ENCODE measurements at places on chromosomes 3 and 15.

DNA sequence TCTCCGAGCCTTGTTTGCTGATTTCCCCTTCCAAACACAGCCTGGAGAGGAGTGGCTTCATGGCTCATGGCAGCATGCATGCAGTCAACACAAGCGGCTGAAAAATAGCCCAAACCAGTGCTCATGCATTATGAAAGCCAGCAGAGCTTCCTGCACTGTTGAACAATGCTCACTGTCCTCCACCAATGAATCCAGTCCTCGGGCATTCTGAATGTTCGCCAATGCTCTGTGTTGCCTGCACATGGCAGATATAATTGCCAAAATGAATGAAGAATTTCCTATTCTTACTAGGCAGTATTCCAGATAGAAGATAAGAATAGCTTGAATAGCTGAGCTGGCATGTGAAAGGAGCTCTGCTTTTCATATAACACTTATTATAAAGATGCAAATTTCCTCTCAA is 252.7 kb downstream of the ROBO1 start:
- DNase-seq: no peak

- no peak for DNase-seq
Observed at GRCh38 chr15:28023422-28023821, 75.7 kb downstream of the OCA2 start.

DNA sequence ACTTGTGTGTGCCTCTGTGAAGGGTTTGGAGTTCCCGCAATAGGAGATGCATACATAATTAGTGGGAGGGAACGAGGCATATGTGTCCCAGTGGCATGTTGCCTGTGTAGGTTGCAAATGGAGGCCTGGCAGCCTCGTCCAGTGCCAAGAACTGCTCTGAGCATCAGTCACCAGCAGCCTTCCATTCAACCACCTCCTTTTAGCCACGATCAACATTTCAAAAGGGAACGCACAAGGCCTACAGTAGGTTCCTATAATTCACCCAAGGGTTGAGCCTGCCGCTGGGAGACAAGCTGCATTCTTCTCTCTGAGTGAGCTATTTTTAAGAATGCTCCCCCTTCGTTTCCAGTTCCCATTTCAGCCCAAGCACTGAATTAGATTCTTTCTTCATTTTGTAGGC is 78.8 kb upstream of the CTNNB1 start:
- DNase-seq: no peak

GRCh38 chr3:168989396-168989795 is 674.1 kb downstream of the MECOM start:
- DNase-seq: no peak

GRCh38 chr3:48851407-48851806 is 3.7 kb upstream of the PRKAR2A start:
- DNase-seq: no peak

- no peak for DNase-seq
Observed at GRCh38 chr3:113070681-113071113, 79.9 kb downstream of the GTPBP8 start.

DNA sequence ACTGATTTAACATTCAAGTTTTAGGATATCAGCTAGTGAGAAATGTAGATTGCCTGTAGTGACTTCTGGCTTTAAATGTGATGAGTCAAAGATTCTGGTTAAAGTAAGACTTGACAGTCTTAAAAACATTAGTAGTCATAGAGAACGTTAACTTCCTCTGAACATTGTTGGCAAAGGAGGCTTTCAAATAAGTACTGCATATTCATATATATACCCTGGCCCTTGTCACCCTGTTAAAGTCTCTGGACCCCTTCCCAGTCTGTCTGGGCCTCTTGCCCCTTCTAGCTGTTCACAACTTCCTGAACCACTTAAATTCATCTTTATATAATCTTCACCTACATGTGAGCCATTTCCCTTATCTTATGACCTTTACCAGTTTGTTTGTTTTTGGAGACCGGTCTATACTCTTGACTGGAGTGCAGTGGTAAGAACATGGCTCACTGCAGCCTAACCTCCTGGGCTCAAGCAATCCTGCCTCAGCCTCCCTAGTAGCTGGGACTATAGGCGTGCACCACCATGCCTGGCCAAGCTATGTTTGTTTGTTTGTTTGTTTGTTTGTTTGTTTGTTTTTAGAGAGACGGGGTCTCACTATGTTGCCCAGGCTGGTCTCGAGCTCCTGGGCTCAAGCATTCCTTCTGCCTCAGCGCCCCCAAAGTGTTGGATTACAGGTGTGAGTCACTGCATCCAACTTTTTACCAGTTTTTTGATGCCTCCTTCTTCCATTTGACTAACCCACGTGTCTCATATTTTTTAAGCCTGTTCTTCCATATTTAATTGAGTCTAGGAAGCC is 64.4 kb upstream of the CRTC3 start:
- DNase-seq: no peak

DNA sequence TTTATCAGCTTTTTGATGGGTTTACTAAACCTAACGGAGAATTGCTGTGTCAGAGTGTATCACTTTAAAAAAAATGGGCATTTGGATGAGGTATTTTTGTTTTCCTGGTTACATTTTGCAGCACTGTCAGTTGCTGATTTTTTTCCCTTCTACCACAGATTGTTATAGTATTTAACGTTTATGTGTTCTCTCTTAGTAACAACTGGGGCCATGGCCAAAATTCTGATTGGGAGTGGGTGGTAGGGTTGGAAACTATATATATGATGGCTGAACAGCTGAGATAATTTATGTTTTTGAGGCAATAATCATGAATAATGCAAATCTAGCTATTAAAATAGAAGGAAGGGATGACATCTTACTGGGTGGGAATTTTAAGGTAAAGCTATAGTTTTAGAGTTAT is 229.4 kb upstream of the SUCLG2 start:
- DNase-seq: no peak

GRCh38 chr3:69699183-69699582 is 40.1 kb upstream of the MITF start:
- DNase-seq: no peak

- no peak for DNase-seq
Observed at GRCh38 chr3:152556731-152557254, 278.1 kb upstream of the P2RY1 start.

- no peak for DNase-seq
Observed at GRCh38 chr3:161038725-161039124, 66.4 kb downstream of the B3GALNT1 start.

GRCh38 chr3:14001136-14001535 is 121.3 kb upstream of the WNT7A start:
- no peak for DNase-seq

DNA sequence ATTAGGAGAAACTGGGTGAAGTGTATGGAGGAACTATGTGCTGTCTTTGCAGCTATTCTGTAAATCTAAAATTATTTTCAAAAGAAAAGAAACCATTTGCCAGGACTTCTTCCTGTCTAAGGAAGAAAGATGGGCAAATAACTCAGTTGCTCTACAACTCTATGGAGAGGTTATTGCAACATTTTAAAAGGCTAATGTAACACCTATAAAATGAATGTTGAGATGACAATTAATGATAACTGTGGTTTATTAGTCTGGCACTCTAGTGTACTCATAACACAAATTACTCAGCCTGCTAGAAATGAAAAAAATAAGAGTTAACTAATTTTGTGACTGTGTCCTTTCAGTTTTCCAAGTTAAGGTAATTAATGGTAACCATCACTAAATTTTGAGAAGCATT is 32.3 kb downstream of the SLC4A7 start:
- DNase-seq: no peak

GRCh38 chr3:83729576-83729975 is 1229.2 kb upstream of the CADM2 start:
- no peak for DNase-seq

DNA sequence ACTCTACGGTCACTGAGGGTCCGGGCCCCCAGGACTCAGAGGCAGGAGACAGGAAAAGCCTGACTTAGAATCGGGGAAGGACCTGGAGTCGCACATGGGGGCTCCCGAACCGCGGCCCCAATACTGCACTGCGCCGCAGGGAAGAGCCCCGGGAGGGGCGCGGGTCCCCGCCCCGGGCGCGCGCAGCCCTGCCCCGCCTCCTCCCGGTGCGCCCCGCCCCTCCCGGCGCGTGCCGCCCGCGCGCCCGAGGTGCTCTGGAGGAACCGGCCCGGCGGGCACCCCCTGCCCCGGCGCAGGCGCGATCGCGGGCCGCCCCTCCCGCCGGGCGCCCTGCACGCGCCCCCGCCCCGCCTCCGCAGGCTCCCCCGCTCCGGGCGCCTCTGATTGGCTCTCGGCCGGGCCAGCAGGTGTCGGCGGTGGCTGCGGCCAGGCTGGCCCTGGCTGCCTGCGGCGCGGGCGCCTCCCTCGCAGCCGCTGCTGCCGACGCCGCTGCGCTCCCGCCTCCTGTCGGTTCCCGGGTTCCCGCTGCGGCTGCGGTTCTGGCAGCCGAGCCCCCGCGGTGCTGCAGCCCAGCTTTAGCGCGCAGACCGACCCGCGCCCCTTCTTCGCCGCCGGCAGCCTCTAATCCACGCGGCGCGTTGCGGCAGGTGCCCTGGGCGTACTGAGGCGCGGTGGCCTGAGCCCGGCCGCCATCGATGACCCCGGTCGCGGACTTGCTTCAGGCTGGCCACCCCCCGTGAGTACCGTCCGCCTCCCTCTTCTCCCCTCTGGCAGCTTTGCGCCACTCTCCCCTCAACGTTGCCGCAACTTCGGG is at the start of gene MYRIP:
TSS of gene MYRIP (plus strand) at position 429 of the 814 bp plus-strand sequence. CDS start 91,208 bp downstream, outside the sequence.
- DNase-seq: peak; percentile 78

- peak; percentile 30 for DNase-seq
Observed at GRCh38 chr15:79433276-79433990, 1.3 kb downstream of the MINAR1 start.

- no peak for DNase-seq
Observed at GRCh38 chr3:159922193-159922840, 66.3 kb upstream of the IL12A start.

DNA sequence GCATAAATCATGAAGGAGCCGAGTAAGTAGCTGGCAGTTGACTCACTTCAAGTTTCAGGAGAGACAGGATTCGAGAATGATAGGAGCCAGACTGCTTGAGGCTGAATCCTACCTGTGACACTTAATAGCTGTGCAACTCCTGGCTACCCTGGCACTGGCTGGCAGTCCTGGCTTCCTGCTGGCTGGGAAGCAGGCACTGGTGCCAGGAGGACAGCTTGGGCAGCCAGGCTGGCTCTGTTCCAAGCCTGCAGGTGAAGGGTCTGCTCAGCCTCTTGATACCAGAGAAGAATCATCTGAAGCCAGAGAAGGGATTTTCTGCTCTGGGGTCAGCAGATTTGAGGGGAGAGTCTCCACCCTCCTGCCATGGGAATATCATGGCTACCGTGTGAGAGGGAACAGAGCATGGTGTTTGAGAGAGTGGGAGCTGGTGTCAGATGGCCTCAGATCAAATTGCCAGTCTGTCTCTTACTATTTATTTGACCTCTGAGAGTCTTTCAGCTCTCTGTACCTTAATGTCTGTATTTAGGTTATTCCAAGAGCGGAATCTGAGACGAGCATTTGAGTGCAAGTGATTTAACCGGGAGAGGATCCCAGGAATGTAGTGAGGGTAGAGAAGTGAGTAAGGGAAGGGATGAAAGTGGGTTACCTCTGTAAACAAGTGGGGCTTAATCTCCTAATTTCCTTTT is 4.4 kb upstream of the XIRP1 start:
- no peak for DNase-seq

GRCh38 chr15:42062284-42062806 is 32.0 kb downstream of the PLA2G4D start:
- DNase-seq: no peak

DNA sequence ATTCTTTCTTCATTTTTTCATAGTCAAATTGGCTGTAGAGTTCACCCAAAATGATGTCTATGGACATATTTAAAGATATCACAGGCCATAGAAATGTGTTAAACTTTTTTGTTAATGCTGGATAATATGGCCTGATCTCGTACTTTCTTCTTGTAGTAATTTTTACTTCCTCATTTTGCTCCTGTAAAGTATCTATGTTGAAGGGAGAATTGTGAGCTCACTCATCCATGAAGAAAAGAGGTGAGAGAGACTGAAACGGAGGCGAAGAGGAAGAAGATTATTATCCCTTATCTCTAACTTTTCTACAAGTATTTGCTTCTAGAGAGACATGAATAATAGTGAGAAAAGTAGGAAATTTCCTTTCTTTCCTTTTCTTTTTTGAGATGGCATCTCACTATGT is 613.8 kb upstream of the TBL1XR1 start:
- no peak for DNase-seq
